Central memory CD8-positive, alpha-beta T cell (primary cell): ENCODE measurements at places on chromosomes 5 and 9.

DNA sequence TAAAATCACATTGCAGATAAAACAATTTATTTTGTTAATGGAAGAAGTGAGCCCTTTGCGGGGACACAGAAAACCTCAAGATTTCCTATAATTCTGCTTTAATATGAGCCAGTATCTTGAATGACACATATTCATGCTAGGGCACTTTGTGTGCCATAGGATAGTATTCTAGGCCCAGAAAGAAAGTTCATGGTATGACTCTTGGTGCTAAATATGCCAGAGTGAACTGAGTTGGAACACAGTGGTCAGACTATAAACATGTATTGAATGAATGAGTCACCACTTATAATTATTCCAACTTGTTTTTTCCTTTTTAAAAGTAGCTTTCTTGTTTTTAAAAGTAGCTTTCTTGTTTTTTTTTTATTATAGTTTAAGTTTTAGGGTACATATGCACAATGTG, 46.0 kb downstream of the ADAMTS19 start:
- no peak for DNase-seq

GRCh38 chr9:19648672-19649071, 140.2 kb downstream of the SLC24A2 start:
- no peak for DNase-seq

DNA sequence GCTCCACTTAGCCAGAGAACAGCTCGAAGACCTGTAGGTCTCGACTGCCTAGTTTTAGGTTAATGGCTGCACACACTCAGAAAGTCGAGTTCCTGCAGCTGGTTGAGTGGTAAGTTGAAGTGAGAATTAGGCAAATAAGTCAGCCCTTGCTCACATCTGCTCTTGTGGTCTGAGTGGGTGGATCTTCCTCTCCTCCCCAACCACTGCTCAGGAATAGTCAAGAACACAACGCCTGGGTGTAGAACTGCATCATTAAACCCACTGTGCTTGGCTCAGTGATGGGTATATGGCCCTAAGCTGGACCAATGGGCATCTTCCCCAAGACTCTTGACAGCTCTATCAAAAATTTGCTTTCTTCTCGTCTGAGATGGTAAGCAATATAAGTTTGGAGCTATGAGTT, 20.9 kb upstream of the ADAM19 start:
- DNase-seq: no peak

DNA sequence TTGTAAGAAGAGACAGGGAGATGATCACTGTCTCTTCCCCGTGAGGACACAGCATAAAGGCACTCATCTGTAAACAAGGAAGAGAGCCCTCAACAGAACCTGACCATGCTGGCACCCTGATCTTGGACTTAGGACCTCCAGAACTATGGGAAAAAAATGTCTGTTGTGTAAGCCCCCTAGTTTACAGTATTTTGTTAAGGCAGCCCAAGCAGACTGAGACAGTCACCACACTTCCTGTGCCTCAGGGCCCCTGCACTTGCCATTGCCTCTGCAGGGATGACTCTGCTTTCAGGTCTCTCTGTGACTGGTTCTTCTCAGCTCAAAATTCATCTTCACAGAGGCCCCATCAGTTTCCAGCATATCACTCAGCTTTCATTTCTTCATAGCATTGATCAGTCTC, 372.1 kb downstream of the TLE1 start:
- no peak for DNase-seq

DNA sequence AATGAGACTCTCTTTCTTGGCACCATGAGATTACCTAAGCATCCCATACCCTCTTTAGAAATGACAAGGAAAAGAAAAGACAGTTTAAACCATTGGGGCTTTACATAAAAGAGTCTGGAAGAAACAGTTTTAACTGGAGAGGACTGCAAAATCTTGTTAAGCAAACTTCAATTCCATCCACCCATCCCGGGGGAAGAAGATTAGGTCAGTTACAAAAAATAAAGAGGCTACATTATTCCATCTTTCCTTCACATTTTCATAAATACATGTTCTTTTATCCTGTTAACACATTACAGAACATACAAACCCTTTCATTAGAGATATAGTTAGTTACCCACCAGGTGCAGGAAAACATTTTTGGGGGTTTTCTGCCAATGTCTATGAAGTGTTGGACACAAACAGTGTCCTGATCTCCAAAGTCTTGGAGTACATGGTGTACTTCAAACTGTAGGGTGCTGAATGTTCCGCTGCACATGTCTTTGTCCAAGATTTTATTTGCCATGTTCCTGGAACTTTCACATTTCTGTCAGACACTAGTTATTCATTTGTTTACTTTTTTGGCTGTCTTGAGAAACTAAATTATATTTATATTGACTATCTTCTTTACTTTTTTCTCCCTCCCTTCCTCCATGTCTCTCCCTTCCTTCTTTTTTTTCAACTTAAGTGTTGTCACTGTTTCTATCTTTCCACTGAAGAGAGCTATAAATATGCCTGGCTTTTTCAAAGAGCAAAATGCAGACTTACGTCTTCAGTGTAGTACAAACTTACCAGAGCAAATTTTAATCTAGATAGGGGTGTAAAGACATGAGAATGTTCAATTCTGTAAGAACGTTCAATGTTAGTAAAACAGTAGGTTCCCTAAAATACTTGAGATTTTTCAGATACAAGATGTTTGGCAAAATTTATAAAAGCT, 410.9 kb upstream of the PRR16 start:
- DNase-seq: no peak

DNA sequence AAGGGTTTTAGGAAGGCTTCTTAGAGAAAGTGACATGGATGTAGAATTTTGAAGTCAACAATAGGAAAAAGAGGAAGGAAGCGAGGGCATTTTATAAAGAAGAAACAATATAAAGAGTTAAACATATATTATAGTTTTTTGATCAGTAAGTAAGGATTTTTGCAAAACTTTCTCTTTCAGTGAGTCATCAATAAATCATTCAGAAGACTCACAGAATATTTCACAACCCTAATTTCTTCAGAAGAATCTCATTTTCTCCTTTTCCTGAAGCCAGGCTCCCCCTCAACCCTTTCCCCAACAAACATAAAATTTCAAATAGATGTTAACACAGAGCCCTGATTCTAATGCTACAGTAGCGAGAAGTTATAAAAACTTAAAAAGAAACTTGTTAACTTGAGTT, 4.3 kb upstream of the COX7C start:
- DNase-seq: no peak

GRCh38 chr9:122125158-122125508, 32.0 kb upstream of the TTLL11 start:
- peak; percentile 72 for DNase-seq

DNA sequence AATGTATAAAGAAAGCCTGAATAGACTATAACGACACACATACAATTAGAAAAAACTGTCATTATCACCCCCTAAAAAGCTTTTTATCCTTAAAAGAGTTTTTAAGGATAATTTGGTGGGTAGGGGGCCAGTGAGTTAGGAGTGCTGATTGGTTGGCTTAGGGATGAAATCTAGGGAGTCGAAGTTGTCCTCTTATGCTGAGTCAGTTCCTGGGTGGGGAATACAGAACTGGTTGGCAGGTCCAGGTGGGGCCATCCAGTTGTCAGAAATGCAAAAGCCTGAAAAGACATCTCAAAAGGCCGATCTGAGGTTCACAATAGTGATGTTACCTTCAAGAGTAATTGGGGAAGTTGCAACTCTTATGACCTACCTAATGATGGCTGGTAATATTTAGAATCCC, 13.6 kb downstream of the ZBTB5 start:
- DNase-seq: no peak

- DNase-seq: no peak
Observed at GRCh38 chr9:95336281-95336680, 18.8 kb upstream of the FANCC start.

- DNase-seq: no peak
Observed at GRCh38 chr9:129280236-129280622, 102.2 kb upstream of the IER5L start.

DNA sequence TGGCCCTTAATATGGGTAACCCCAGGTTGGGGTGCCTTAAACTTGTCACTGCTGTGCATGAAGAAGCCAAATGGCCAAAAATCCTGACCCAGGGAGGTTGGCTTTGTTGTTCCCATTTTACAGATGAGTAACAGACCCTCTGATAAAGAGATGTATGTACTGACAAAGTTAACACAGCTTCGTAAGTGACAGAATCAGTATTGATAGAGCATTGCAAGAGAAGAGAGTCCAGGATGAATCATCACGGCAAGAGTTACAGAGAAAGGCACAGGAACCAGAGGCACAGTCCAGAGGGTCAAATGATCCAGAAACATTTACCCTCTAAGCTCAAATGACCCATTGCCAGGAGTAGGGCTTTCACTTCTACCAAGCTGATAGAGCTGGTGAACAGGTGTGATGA, 103.8 kb upstream of the SMC2 start:
- no peak for DNase-seq

DNA sequence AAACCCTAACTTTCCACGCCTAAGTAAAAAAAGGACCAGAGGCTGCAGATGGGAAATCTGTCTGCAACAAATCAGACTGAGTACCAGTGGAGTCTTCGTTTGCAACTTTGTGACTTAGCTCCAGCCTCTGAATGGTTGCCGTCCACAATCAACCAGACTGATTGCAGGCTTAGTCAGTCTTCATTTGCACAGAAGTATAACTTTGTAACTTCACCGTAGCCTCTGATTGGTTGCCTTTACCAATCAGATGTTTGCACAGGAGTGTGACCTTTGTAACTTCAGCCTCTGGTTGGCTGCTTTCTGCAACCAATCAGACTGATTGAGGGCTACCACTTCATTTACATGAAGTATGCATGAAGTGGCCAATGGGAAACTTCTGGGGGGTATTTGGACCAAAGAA, 53.7 kb downstream of the TGFBR1 start:
- no peak for DNase-seq

GRCh38 chr9:116589392-116590354, 97.4 kb upstream of the TRIM32 start:
- no peak for DNase-seq

DNA sequence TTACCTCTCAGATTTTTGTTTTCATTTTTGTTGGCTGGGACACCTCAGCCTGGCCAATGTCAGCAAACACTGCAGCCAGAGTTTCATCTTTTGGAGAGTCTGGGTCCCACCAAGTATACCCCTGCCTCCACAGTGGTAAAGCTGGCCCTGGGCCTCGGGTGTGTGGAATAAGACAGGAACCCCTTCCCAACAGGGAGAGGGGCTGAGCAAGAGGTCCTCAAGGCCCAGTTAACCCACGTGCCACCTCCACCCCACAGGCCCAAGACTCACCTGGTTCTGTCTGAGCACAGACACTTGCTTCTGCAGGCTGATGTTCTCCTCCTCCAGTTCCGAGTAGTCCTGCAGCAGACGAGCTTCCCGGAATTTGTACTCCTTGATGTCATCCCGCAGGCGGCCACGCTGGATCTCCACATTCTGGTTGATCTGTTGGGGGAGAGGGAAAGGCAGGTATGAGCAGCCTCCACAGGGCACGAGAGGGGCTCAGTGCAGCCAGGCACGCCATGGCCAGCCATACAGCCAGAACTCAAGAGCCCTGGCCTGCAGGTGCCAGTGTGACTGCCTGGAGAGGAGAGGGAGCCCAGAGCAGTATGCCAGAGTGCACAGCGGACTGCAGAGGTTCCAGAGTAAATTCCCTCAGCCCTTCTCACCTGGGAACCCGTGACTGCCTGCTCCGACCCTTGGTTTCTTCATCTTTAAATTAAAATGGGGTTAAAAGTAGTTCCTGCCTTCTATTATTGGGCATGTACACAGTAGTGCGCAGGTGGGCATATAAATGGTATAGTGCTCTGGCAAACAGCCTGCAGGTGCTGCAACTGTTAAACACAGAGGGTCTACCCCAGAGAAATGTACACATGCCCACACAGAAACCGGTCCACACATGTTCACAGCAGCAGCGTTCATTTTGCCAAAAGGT, 42.0 kb downstream of the BICD2 start:
- DNase-seq: peak; percentile 3

DNA sequence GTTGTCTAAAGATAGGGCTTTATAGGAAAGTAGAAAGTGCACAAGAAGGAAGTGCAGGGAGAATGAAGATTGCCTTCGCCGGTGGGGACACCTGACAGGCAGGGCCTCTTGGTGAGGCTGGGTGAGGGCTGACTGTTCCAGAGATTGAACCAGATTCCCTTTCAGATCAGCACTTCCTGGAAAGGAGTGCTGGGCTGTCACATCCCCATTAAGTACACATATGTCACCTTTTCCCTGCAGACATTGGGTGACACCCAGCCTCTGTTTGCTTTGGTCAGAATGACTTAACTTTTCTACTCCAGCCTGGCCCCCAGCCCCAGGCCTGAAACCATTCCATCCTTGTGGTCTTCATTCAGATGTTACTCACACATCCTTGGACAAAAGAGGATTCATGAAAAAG, 7.4 kb upstream of the SHROOM1 start:
- DNase-seq: no peak

GRCh38 chr9:126677188-126678084, 63.7 kb downstream of the LMX1B start:
- no peak for DNase-seq

DNA sequence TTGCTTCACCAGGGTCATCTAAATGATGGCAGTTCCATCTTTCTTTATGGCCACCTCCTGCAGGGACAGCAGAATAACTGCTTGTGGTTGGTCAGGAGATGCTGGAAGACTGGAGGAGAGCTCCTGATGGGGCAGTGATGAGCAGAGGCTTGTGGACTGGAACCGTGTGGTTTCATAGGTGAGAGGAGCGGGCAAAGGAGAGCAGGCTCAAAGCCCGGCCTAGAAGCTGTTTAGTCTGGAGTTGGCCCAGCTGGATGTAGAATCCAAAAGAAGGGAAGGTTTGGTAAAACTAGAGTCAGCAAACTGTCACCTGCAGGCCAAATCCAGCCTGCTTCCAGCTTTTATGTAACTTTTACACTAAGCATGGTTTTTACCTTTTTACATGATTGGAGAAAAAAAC, 32.9 kb upstream of the TLE1 start:
- DNase-seq: no peak

GRCh38 chr9:133419005-133419404, 1.2 kb upstream of the REXO4 start:
- DNase-seq: no peak

DNA sequence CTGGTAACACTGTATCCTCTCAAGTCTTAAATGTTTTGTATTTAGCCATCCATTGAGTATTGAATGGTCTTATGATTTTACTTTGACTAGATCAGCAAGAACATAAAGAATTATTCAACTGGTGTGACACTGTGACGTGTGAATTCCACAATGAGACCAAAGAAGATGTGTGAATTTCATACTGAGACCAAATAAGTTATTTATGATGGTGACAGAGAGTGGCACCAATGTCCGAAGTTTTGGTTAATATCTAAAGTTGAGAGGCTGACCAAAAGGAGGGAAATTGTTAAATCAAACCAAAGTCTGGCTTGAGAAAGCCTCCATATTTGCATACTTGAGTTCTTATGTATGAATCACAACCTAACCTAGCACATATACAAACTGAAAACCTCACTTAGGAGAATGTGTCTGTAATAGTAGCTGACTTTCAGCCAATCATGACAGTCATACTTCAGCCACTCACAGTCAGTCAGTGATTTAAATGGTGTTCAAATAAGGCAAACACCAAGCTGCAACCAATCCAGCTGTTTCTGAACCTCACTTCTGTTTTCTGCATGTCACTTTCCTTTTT, 31.5 kb upstream of the FAM170A start:
- DNase-seq: no peak

GRCh38 chr9:115883467-115884329, 269.9 kb upstream of the PAPPA start:
- DNase-seq: no peak
